NCI-H345 (cell line): ENCODE measurements at places on chromosomes 13 and 19.

GRCh38 chr13:30371649-30372265 lies 50.5 kb upstream of the UBE2L5 start:
- DNase-seq, result no peak

DNA sequence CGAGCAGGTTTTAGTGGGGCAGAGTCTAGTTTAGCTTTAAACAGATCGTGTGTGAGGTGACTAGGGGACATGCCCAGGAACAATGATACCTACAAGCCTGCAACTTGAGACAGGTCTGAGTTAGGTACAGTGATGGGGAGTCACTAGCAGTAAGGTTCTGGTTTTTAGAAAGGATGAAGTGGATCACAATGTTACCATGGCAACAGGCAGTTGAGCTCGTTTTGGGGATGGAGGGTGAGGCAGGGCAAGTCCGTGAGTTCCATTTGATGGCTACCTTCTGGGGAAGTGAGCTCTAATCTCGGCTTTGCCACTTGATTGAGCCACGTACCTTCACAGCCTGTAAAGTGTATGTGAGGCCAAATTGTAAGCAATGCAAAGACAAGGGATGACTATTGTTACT lies 76.0 kb upstream of the GTF3A start:
- DNase-seq, result no peak

DNA sequence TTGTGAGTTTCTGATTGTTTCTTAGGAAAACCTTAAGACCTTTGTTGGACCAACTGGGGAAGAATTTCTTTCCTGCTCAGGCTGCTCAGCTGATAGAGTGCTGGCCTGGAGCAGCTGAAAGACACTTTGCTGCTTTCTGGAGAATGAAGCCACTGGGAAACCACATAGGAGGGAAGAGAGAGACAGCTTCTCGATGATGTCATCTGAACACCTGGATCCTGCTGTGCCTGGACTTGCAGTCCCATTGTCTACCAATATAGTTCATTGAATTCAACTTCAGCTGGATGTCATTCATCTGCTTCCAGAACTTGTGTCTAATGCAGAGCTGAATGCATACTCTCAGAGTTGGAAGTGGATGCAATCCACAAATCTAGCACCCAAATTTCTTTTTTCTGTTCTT lies 34.3 kb upstream of the TSHZ3 start:
- DNase-seq, result no peak

DNA sequence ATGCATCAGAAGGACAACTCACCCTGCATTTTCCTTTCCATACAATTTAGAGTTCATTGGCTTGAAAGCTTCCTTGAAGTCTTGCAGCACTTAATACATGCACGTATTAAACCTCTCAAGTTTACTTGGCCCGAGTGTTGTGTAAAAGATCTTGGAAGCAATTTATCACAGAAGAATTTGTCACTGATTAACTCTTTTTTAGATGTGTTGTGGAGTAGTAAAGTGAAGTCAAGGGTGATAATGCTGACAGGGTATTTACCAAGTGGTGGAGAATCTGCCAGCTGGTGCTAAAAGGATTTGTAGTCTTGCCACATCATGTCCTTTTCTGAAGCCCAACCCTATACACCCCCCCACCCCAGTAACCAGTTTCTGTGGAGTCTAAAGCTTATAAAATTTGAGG lies 421.0 kb upstream of the MIR17HG start:
- no peak for DNase-seq

DNA sequence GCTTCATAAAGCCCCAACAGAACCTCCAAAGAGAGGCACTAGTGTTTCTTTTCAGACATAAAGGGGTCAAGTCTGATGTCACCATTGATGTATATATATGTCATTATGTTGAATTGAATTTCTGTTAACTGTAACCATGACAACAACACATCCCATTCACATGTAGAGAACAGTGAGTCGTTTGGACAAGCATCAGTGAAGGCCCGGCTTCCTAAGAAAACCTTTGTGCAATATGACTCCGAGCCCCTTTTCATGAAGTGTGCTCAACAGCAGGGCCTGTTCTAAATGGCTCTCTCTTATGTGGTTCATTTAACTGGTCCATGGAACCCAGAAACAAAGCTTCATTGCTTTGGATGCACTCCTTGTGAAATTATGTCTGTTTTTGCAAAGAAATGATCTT lies 67.2 kb upstream of the UBL3 start:
- DNase-seq, result no peak

GRCh38 chr13:96104516-96104915 lies 14.6 kb downstream of the HS6ST3 start:
- DNase-seq, result no peak

GRCh38 chr19:54331626-54332025 lies 7.3 kb downstream of the LILRA4 start:
- no peak for DNase-seq

DNA sequence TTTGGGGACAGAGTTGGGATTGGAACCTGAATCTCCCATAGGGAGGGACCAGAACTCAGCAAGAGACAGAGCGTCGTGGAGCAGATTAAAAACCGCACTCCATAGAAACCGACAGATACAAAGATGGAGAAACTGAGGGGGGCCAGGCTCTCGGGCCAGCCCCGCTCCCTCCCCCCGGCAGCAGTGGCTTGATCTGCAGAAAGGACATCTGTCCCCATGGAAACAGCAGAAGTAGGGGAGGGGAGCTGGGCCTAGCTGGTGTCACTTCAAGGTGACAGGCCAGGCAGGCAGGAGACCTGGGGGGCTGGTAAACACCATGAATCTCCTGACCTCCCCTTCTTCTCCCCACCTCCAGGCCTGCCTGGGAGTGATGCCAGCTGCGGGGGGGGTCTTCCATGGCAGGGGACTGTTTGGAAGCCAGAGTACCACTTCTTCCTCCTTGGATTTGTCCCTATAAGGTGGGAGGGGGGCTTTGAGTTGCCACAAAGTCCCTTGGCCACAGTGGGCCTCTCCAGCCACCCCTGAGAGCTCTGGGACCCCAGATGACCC lies 10.9 kb downstream of the TMIGD2 start:
- DNase-seq, result no peak

DNA sequence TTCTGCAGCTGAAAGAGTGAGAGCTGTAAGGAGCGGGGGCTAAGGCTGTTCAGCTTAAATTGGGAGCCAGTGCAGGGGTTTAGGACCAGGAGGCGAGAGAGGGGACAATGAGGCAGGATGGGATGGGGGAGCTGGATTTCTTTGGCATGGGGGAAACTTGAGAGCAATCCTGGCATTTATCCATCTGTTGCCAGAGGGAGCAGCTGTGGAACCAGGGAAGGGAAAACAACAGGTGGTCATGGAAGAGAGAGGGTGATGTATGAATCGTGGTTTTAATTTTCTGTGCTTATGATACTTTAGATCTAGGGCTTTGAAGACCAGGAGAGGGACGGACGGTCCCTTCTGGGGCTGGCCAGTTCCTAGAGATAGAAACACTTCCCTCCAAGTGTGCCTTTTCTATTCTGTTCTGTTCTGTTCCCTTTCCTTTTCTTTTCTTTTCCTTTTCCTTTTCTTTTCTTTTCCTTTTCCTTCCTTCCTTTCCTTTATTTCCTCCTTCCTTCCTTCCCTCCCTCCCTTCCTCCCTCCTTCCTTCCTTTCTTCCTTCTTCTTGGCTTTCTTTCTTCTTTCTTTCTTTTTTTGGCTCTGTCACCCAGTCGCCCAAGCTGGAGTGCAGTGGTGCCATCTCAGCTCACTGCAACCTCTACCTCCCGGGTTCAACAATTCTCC lies 16.0 kb upstream of the CCL25 start:
- peak; percentile 70 for DNase-seq

- DNase-seq, result no peak
Observed at GRCh38 chr19:55688422-55689218, 13.6 kb downstream of the EPN1 start.

- DNase-seq, result no peak
Observed at GRCh38 chr19:18225702-18226468, at the start of gene PDE4C. Gene PDE4C, minus strand, starts transcription at chr19:18226438. Its CDS starts 23 bp downstream, at chr19:18226415.

GRCh38 chr13:99617474-99618255 lies 116.4 kb downstream of the TM9SF2 start:
- no peak for DNase-seq

GRCh38 chr19:48303866-48304265 lies 21.5 kb upstream of the EMP3 start:
- no peak for DNase-seq

DNA sequence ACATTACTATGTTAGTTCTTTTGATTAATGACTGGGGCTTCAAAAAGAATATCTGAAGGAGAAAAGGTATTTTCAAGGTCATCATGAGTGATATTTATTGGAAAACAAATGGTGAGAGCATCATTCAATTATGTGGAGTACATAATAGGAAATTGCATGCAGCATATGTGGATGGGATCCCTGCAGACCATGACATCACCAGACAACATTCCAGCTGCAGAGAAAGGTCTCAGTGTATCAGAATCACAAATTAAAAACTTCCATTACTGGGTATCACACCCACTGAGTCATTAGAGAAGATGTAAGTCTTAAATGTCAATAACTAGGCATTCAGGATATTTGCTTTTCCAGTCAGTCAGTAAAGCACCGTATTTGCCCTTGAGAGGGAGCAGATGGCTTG lies 574.4 kb upstream of the SLC10A2 start:
- DNase-seq, result peak; percentile 5

DNA sequence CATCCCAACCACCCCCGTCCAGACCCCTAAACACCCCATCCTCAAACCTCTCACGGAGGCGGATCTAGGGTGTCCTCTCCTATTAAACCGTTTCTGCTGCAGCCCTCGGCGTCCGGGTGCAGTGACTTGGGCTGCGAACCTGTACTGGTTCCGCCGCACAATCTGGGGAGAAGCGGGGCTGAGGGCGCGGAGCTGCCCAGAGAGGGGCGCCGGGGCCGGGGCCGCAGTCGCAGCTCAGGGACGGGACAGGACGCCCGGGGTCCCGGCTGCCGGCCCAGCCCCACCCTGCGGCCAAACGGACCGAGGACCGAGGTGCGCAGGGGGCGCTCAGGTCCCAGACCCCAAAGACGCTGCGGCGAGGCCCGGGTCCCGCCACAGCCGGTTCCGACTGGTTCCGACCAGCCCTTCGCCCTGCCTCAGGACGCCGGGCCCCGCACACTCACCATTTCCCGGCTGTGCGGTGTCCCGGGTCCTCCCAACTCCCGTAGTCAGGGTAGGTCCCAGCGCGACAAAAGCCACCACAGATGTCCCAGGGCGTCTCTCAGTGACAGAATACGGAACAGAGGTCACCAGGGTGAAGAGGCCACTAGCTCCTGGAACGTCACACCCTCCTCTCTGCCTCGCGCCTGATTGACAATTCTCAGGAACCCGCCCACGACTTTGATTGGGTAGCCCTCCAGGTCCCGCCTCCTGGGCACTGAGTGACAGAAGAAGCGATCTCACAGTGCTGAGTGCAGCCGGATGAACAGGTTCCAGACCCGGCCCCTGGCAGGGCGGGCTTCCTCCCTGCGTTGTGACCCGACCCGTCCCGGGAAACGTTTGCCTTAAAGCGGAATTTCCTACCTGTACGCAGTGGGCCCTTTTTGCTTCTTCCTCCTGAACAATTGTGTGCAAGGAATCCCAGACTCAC lies at the start of gene ZNF44:
ZNF44 (minus strand) TSS at position 635 of the 910 bp plus-strand sequence; CDS start at position 446, 189 bp downstream.
- peak; percentile 84 for DNase-seq

DNA sequence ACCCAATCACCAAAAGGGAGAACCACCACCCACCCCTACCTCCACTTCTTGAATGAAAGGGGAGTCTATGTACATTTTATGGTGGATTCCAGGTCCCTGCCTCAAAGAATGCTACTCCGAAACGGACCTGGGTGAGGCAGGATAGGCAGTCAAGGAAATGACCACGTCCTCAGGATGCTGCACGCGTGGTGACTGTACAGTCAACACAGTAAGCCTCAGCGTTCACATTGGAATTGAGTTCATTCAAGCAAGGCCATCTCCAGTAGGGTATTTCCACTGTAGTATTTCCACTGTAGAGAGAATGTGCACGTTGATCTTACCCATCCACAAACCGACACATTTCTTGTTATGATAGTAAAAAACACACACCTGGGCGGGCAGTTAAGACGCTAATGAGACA lies 16.9 kb downstream of the ZSCAN5C start:
- DNase-seq, result no peak

DNA sequence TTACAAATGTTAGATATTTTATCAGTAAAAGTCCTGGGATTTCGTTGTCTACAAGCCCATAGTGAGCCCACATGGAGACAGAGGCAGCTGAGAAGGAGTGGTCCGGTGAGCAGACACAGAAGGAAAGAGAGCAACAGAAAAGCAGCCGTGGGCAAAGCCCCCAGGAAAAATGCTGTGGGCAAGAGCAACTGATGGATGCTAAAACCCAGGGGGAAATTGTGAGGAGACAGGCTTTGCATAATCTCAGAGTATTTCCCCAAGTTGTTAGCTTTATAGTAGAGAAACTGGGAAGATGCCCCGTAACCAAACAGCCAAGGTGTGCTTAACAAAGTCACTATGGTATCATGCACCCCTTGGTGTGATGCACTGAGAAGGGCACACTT lies 35.1 kb downstream of the GJA3 start:
- no peak for DNase-seq

GRCh38 chr13:99347335-99347878 lies 40.2 kb upstream of the GPR183 start:
- DNase-seq, result no peak

GRCh38 chr19:33397536-33398360 lies 24.2 kb downstream of the CEBPG start:
- no peak for DNase-seq

- DNase-seq, result no peak
Observed at GRCh38 chr13:43058831-43059230, 35.4 kb downstream of the DNAJC15 start.

DNA sequence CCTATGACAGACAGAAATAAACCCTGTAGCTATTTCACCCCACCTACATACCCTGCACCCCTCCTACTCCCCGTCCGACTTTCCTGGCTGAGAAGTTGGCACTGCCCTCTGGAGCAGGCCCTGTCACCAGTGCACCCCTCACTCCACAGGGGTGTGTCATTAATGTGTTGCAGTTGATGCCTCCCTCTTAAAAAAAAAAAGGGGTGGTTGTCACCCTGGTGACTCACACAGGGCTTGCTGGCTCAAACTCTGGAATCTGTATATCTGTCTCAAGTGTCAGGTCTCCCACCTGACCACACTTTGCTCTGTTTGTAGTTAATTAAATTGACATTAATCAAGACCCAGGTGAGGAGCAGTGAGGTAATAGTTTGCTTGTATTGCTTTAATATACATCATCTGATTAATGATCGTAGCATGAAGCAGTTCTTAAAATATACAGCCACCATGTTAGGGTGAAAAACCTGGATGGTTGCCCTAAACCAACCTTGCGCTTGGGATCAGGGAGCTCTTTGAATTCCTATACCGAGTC lies 2.0 kb upstream of the GATAD2A start:
- DNase-seq, result no peak

GRCh38 chr13:111183959-111184358 lies 68.8 kb downstream of the ARHGEF7 start:
- no peak for DNase-seq

GRCh38 chr13:99332456-99332855 lies 25.3 kb upstream of the GPR183 start:
- no peak for DNase-seq

DNA sequence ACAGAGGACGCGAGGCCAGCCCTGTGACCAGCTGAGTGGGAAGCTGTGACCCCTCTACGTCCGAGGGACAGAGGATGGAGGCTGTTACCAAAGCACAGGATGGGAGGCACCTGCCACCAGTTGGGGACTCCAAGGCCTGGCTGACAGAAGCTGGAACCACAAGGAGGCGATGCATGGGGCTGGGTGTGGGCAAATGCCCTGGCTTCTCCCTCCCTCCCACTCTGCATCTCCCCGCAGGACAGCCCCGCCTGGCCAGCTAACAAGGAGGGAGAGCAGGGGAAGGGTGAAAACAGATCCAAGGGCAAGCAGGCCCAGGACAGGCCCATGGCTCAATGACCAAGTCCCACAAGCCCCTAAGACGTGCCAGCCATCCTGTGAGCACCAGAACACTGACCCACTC lies 28.6 kb downstream of the AKT2 start:
- DNase-seq, result no peak

GRCh38 chr13:98492335-98493041 lies 84.4 kb downstream of the STK24 start:
- DNase-seq, result no peak
